ENCODE measurements at places on chromosomes 12 and 14. TPM values are rescaled to one million over a fixed set of nuclear protein-coding genes. Genes with fewer than 3 reads are reported as not detected.

- peak; percentile 14 for DNase-seq
Observed at GRCh38 chr12:118981285-118982211, at the start of gene SRRM4. TSS of gene SRRM4 (plus strand) at chr12:118981541. CDS start at chr12:118981883, 342 bp downstream.

DNA sequence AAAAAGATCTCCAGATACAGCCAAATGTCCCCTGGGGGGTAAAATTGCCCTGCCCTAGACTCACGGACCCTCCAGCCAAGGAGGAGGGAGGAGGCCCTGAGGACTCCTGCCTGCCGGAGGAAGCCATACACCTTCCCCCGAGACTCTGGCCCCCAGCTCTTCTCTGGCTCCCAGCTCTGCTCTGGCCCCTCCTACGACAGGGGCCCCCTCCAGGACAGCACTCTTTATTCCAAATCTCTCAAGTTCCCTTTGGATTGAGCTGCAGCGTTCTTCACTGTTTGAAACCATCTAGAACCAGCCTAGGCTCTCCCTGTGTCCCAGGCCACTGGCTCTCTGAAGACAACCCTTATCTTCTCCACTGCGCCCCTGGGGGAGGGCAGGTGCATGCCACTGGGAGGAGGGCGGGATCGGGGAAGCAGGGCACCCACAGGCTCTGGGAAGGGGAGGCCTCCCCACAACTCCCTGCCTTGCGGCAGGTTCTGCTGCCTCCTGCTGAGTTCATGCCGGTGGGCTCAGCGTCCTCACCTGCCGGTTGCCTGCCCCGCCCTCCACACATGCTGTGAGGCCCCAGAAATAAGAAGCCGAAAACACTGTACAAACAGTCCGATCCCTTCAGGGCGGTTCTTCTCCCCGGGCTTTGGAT lies 112.7 kb downstream of the DICER1 start:
- DNase-seq = no peak

DNA sequence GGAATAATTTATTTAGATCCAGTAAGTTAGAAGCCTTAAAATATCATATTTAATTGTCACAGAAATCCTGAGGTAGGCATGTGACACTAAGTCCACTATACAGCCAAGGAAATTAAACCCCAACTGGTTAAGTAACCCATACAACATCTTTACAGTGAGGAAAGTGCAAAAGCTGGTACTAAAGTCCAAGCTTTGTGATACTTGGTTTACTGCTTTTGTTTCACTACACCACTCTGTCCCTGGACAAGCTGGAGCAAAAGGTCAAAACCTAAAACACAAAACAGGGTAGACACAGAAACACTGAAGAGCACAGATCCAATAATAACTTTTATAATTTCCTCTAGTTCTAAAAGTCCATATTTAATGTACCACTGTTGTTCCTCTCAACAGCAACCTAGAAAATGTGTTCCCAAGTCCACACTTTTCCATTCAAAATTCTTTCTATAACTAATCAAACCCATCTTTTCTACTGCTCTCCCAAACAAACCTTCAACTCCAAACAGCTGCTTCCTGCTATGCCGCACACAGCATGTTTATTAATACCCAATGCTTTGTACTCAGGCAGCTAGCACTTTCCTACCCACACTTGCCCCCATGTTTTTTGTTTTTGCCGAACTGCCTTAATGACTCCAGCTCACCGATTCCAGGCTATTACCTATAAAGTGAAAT lies 90.9 kb downstream of the MED13L start:
- DNase-seq = no peak

- DNase-seq = no peak
Observed at GRCh38 chr12:107033758-107034739, 47.1 kb upstream of the MTERF2 start.

GRCh38 chr12:13380297-13380696 lies 183.8 kb downstream of the EMP1 start:
- DNase-seq = no peak

GRCh38 chr14:55973285-55973800 lies 144.9 kb upstream of the PELI2 start:
- DNase-seq = no peak

GRCh38 chr12:58470266-58471010 lies 449.9 kb downstream of the LRIG3 start:
- no peak for DNase-seq

DNA sequence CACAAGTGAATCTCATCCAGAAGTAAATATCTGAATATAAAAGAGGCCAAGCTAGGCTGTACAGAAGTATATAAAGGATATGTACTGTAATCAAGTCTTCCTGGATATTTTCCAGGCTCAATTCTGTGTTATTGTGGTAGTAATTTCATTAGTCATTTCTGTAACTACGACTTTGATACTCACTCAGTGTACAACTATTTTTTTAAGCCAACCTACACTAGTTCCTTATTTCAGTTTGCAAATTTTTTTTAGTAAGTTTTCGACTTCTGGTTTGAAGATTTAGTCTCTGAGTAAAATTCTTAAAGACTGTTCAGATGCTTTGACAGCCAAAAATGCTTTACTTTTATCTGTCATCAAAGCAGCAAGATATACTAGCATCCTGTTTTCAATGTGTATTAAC lies 130.8 kb downstream of the CAPZA3 start:
- peak; percentile 82 for DNase-seq

DNA sequence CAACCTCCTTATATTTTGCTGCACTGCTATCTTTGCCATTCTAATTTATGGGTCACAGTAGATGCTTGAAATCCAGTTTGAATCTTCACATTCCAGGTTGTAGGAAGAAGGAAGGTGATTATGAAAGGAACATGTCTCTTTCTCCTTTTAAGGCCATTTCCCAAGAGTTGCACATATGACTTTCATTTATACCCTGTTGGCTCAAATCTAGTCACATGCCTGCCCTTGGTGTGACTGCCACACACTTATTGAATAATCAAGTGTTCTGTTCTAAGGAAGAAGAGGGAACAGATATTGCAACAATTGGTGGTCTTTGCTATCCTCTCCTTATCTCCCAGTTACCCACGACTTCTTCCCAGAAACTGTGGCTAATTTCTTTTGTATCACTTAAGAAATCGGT lies 404.3 kb downstream of the TMEM117 start:
- no peak for DNase-seq

DNA sequence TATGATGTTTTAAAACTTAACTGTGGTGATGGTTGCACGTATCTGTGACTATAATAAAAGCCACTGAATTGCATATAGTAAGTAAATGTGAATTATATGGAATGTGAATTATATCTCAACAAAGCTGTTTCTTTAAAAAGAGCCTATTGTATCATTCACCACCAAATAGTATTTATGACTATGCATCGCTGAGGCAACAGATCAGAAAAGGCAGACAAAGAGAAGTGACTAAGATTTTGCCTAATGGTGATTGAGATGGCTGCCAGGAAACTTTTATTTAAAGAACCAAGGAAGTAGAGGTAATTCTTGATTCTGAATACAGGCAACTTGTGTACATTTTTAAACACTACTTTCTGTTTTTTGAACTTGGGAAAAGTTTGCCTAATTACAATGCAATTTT lies 31.7 kb downstream of the DHRS7 start:
- peak; percentile 53 for DNase-seq

- peak; percentile 70 for DNase-seq
Observed at GRCh38 chr12:77724367-77724957, 106.2 kb upstream of the NAV3 start.

DNA sequence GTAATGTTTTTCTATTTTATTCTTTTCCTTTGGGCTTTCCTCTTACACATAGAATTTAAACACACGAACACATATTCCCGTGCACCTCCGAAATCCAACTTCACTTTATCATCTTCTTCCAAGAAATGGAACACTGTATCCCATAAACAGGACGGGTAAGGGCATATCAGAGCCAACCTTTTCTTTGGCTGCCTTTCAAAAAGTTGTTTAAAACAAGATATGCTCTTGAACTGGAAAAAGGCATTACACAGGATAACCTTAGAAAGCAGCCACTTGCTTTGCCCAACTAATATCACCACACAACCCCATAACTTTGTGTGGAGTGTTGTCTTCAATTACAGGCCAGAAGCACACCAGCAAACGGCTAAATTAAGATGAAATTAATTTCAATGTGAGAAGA lies 65.3 kb upstream of the CDKN3 start:
- DNase-seq = no peak

DNA sequence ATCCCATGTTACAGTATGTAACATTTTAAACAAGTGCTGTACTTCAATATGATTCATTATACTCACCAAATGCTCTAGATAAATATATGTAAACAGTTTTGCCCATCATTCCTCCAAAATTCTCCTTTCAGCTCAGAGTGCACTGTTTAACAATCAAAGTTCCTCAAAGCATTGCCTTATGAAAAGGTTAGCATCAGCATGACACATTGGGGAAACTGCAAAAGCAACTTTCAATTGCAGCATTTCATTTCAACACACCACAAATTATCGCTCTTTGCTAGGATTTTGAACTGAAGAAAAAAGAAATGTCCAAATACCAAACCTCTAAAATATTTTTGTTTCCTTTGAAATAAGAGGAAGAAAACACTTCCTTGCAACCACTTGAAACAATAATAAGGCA lies 413.2 kb downstream of the FLRT2 start:
- no peak for DNase-seq

- no peak for DNase-seq
Observed at GRCh38 chr14:32121536-32121935, 44.4 kb downstream of the ARHGAP5 start.

DNA sequence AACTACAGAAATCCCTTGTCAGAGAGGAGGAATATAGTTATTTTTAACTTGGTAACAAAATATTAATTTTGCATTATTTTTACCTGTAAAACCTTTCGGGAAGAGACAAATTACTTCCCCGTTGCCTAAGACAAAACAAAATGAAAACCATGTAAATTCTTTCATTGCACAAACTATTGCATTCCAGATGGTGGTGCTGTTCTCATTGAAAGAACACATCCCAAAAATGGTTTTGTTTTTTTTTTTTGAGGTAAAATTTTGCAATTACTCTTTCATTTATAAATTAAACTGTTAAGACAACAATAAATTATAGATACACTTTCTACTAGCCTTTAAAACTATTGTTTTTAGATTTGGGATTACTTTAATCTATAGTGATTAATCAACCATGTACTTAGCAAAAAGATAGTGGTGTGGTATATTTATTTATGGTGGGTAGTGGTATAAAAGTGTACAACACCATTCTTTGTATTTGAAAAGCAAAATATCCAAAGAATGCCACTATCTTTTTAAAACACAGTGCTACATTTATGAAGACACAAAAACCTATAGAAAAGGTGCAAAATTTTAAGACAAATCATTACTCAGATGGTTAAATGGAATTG lies 115.5 kb downstream of the SLC38A1 start:
- peak; percentile 78 for DNase-seq

- peak; percentile 51 for DNase-seq
Observed at GRCh38 chr14:99821519-99822508, 28.6 kb downstream of the EML1 start.

DNA sequence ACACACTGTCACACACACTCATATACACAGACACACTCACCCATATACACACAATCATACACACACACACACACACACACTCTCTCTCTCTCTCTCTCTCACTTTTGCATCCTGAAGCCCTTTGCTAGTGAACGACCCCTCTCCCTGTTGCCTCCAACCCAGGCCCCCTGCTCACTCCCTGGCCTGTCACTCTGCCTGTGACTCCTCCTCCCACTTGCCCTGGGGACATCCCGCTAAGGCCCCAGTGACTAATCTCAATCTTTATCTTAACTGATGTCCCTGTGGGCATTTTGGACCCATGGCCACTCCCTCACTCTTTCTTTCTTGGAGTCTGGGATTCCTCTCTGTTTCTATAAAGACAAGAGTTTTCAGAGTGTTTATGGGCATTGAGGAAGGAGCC lies 10.9 kb upstream of the DLK1 start:
- DNase-seq = no peak

GRCh38 chr14:21039585-21040369 lies 2.4 kb upstream of the RNASE7 start:
- peak; percentile 74 for DNase-seq

DNA sequence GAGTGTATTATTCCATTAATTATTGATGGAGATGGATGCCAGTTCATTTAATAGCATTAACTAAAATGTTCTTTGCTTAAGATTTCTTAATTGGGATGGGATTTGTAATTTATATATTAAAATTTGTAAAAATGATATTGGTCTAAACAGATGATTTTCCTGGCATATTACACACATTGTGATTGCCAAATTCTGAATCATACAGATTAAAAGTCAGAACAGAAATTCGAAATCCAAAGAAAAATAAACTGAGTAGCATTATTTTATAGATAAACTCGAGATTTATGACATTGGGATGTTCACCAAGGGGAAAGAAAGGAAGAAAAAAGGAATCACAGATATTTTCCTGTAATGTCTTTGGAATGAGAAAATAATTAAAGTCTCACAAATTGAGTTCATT lies 481.1 kb downstream of the CCER1 start:
- no peak for DNase-seq

DNA sequence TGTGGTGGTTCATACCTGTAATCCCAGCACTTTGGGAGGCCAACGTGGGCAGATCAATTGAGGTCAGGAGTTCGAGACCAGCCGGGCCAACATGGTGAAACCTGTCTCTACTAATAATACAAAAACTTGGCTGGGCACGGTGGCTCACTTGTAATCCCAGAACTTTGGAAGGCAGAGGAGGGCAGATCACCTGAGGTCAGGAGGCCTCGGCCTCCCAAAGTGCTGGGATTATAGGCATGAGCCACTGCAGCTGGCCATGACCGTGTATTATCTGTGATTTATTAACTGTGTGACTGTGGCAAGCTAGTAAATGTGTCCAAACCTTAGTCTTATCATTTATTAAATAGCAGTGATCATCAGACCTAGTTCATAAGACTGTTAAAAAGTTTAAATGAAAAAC lies 7.1 kb upstream of the ITPK1 start:
- DNase-seq = no peak

DNA sequence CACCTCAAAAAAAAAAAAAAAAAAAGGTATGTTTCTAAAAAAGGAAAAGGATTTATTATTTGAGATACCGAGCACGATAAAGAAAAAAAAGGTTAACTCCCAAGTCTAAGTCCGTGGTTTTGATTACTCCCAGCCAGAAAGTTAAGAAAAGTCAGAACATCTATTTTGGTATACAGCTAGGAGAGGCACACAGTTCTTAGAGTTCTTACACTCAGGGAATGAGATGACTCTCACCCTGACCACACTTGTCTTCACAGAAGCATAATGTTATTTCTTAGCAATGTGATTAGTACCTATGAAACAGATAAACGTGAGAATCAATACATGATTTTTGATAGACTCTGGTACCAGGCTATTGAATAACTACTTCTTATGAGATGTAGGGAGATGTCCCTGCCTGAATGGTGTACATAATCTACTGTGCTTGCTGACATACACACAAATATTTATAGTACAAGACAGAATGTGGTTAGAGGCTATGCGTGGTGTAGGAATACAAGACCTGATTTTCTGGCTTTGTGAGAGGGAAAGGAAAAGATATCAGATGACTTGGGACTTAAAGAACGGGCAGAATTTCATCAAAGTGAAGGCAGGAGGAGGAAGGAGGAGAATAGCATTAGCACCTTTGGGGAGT lies 31.6 kb downstream of the LIMA1 start:
- DNase-seq = no peak

GRCh38 chr12:46349253-46349652 lies 23.3 kb downstream of the SLC38A2 start:
- DNase-seq = no peak

The MYG1 gene
- total RNA-seq = 39.6 TPM

The KCNJ8 gene
- total RNA-seq = 17.8 TPM

The KRT78 gene
- total RNA-seq = not detected

The KIF21A gene
- total RNA-seq = 3.7 TPM

The SYCP3 gene
- total RNA-seq = not detected

The HNF1A gene
- total RNA-seq = not detected

The SMCO2 gene
- total RNA-seq = not detected

The NRL gene
- not detected for total RNA-seq

All from GM23248 (cell line).